ENCODE measurements at places on chromosomes 11 and 22.

DNA sequence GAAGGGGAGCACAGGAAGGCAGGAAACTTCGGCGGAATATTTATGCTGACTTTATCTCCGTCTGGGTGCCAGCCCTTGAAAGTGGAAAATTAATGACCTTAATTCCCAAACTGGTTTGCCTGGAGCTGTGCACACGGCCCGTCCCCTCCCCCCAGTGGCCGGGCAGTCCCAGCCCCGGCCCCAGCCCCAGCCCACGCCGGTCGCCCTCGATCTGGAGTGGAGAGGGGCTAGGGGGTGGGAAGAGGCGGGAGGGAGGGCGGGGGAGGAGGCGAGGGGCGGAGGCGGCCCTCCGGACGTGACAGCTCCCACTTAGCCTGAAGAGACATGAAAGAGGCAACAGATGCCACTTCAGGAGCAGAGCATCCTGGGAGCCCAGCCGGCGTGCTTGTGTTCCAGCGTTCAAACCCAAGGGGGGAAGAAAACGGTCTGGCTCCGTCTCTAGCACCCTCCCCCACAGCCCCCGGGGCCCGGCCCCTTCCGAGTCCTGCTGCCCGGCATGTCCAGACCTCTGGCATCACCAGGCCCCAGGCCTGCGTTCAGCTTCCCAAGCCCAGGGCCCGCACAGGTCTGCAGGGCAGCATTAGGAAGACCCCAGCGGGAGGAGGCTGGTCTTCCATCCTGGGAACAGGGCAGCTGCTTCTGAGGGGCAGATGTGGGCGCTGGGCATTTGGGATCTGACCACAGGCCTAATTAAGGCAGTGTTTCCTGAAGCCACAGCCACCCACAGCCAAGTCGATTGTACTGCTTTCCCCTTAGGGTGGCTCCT lies 20.0 kb upstream of the LMO1 start:
- no peak for DNase-seq

DNA sequence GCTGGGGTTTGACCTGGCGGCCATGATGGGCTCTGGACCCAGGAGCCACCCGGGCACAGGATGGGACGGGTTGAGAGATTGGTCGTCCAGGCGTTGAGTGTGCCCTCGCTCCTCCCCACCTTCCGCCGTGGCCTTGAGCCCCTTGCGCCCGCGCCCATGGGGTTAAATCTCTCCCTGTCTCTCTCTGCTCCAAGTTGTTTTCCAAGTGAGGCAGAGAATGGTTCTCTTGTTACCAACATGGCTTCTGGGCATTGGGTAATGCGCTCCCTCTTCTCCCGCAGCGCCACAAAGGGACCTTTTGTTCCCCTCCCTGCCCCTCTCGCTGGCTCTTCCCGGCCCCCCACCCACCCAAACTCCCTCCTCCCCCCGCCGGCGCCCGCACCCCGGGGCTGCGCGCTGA lies 18.8 kb upstream of the PICK1 start:
- DNase-seq = no peak

- DNase-seq = no peak
These were observed 112.1 kb upstream of the SPON1 start for GRCh38 chr11:13850231-13851005.

- DNase-seq = no peak
These were observed 7.5 kb upstream of the PPFIA1 start for GRCh38 chr11:70262951-70263350.

GRCh38 chr11:106714199-106714598 lies 304.1 kb downstream of the GUCY1A2 start:
- no peak for DNase-seq

- peak; percentile 92 for DNase-seq
These were observed 150.5 kb downstream of the FEZ1 start for GRCh38 chr11:125345421-125346178.

DNA sequence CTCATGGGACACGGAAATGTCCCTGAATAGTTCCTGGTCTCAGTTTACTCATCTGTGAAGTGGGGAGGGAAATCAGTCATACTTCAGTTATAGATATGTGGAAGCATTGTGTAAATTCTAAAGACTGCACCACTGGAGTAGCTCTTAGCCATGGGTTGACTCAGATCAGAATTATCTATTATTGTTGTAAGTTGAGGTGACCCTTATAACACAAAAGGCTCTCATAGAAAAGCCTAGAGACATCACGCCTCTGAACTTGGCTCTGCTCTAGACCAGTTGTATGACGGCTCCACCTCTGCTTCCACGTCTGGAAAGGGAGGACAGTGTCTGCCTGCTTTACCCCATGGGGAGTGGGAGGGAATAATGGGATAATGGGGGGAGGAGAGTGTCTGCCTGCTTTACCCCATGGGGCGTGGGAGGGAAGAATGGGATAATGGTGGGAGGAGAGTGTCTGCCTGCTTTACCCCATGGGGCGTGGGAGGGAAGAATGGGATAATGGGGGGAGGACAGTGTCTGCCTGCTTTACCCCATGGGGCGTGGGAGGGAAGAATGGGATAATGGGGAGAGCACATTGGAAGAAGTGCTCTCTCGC lies 98.2 kb downstream of the AMOTL1 start:
- no peak for DNase-seq

DNA sequence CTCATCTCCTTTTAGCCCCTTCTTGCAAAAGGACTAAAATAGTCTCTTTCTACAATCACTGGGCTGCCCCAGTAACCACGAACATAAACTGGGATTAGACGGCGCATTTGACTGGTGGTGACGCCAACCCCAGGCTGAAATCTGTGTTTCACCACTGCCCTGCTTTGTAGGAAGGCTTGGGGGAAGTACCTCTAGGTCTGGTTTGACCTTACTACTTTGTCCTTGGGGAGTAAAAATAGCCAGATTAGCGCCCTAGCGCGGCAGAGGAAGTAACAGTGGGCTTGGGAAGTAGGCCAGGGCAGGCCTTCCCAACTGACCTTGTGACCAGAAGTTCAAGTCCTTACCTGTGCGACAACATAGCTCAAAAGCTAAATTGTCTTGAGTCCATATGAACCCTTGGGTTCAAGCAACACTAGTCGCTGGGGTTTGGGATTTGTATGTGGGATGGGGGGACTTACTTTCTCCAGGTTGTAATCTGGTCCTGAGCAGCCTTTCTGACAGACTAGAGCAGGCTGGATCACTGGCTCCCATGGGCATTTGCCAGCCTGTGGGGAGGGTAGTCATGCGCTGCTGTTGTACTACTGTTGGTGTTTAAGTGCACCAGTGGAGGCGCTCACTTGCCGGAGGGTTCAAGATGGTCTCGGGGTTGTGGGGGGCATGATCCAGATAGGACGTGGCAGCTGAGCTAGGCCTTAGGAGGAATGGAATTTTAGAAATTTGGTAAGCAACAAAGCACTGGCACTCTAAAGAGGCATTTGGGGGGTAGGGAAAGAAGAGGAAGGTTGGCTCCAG lies 953 bp upstream of the PACS1 start:
- DNase-seq = peak; percentile 71

GRCh38 chr22:23984430-23984829 lies 4.5 kb downstream of the GSTT2 start:
- no peak for DNase-seq

- DNase-seq = no peak
These were observed 455.8 kb downstream of the MIAT start for GRCh38 chr22:27113211-27113635.

GRCh38 chr11:75389276-75389605 lies 10.1 kb upstream of the RPS3 start:
- DNase-seq = no peak

DNA sequence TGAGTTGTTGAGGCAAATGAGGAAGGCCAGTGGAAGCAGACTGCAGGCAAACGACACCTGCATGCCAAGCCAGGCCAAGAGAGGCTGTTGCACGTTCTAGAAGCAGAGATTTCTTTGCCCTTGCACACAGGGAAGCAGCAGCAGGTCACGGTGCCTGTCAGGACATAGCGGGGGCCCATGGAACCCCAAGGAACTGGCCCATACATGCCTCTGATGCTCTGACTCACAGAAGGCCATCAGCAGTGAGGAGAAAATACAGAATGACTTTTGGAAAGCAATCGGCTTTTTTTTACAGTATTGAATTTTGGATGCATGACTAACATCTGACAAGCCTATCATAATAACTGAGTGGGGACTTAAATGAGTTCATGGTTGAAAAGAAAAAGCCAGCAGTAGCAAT lies 123.9 kb downstream of the MPPED1 start:
- no peak for DNase-seq

DNA sequence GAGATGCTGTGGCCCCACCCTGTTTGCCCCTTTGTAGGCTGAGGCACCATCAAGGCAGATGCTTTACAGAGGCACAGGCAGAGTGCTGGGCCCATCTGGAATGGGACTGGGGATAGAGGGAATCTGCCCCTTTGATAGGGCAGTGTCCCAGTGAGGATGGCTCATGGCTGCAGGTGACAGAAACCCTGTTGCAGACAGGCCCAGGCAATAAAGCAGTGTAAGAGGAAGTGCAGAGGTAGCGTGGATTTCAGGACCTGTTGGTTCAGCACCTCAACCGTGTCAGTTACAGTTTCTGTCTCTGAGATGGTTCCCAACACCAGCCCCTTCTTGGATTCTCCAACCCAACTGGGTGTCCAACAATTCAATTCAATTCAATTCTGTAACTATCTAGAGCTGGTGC lies 25.1 kb downstream of the PRDM11 start:
- DNase-seq = no peak

GRCh38 chr11:114314096-114314495 lies 17.9 kb downstream of the NNMT start:
- no peak for DNase-seq

DNA sequence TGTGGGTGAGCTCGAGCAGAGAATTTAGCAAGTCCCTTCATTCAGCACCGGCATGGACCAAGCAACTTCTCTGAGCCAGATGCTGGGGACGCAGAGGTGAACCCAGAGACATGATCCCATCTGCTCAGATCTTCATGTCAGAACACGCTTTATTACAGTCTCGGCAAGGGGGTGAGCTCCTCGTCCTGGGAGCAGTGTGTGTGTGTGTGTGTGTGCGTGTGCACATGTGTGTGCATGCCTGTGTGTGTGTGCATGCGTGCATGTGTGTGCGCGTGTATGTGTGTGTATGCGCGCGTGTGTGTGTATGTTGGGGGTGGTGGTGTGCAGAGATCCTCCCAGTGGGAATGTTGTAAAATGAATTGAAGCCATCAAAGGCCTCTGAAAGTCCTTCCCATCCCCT lies 9.8 kb downstream of the MIAT start:
- DNase-seq = no peak

GRCh38 chr11:61587541-61587941 lies 6.7 kb upstream of the SYT7 start:
- no peak for DNase-seq

- DNase-seq = no peak
These were observed 379 bp upstream of the SLC3A2 start for GRCh38 chr11:62880231-62880802.

DNA sequence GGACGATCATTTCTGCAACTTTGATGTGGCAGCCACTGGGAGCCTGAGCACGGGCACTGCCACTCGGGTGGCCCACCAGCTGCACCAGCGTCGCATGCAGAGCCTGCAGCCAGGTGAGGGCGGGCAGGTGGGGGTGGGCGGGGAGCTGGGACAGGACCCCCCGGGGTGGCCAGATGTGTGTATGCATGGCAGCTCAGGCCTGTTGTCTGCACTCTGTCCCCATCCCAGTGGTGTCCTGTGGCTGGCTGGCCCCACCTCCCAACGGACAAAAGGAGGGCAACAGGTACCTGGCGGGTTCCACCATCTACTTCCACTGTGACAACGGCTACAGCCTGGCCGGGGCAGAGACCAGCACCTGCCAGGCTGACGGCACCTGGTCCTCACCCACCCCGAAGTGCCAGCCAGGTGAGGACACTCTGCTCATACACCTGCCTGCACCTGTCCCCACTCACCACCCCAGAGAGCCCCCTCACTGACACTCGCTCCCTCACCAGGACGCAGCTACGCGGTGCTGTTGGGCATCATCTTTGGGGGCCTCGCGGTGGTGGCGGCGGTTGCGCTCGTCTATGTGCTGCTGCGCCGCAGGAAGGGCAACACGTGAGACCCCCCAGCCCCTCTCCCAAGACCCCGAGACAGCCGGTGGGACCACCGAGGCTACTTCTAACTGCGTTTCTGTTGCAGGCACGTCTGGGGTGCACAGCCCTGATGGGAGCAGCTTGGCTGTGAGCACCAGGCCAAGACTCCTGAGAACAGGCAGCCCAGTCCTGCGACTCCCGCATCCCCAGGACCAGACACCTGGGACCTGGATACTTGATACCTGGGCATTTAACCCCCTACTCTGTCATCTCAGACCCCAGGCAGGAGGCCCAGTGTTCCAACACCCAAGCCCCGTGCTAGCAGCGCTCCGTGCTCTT lies 6.7 kb downstream of the SUSD2 start:
- DNase-seq = no peak

DNA sequence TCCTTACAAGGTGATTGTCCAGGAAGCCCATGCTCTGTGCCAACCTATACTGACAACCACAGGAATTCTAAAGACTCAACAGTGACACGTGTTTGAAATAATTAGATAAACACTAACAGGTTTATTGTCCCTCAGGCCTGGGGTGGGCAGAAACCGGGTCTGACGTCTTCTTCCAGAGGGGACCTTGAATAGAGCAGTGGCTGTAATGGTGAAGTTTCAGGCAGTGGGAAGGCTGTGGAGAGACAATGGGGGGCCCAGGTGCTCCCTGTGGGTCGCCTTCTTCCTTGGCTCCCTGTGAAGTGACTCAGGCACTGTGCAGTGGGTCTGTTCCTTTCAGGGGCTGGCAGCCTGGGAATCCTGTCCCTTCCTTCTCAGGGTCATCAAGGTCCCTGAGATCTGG lies 54.6 kb downstream of the OTOG start:
- no peak for DNase-seq

- peak; percentile 97 for DNase-seq
These were observed at the start of the genes ACAD8 and THYN1 for GRCh38 chr11:134253188-134253993. Gene ACAD8 (plus strand): TSS chr11:134253568. CDS start chr11:134253601, 33 bp downstream. Gene THYN1 (minus strand): TSS chr11:134253352. CDS start chr11:134252882, 470 bp downstream.

DNA sequence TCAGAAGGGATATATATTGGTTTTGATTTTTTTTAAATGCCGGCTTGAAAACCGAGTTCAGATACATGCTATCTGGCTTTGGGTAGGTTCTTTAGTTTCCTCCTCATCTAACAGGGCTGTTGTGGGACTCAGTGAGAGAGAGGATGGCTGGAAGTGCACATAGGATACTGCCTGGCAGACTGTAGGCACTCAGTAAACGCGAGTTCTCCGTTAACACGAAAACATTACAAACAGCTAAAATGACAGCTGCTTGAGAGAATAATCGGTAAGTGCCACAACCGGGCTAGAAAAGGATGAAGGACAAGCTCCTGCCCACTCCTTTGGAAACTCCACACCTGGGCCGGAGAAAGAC lies 369 bp downstream of the XRRA1 start:
- DNase-seq = no peak

DNA sequence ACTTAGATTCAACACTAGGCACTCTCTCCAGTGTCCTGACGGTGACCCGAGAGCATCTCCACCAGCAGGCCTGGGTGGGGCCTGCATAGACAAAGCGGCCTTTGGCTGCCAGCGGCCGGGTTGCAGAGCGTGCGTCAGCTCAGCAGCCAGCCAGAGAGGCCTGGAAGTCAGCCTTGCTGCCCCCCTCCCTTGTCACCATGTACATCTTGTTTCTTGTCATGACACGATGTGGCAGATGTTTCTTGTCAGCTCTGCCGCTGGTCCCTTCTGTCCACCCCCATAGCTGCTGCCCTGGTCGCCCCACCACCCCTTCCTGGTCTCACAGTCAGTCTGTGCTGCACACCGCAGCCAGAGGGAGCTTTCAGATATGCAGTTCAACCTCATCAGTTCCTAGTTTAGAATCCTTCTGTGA lies 33.1 kb upstream of the CBX7 start:
- peak; percentile 75 for DNase-seq

- DNase-seq = no peak
These were observed 24.7 kb downstream of the NCF4 start for GRCh38 chr22:36885474-36885873.

GRCh38 chr22:38327805-38328204 lies 10.6 kb upstream of the CSNK1E start:
- no peak for DNase-seq

- DNase-seq = no peak
These were observed 31.1 kb downstream of the FADS3 start for GRCh38 chr11:61860054-61860903.
